Stimulated activated CD8-positive, alpha-beta memory T cell treated with anti-CD3 and anti-CD28 coated beads, Interleukin-7, amount 100 ng/mL, for 4 hours (primary cell): ENCODE measurements at places on chromosomes 2 and 18.

DNA sequence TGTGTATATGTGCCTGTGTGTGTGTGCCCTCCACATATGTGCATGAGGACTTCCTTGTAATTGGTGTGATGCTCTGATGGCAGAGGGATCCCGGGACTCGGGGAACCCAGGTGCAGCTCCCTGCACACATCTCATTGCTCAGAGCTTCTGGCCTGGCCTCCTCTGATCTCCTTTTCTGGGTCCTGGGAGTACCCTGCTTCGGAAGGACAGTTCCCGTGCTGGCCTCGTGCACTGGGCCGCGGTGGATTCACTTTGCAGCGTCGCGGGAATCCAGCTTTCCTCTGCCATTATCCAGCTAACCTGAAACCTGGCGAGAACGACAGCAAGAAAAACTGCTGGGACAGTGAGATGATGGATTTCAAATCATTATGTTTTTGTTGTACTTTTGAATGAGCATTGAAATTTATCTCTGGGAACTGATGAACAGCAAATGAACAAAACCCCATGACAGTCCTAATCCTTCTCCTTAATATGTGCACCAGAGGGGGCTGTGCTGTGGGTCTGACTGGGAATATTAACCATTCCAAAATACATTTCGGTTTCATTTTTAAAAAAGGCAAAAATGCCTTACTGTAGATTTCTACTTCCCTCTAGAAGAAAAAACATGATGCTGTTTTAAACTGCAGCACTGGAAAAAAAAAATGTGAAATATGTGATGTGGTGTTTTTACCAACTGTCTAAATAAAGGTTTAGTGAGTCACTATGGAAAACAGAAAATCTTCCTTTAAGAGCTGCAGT, 78.2 kb downstream of the PTGR3 start:
- DNase-seq, result no peak

GRCh38 chr2:165369131-165369897, 100.2 kb upstream of the CSRNP3 start:
- no peak for DNase-seq

DNA sequence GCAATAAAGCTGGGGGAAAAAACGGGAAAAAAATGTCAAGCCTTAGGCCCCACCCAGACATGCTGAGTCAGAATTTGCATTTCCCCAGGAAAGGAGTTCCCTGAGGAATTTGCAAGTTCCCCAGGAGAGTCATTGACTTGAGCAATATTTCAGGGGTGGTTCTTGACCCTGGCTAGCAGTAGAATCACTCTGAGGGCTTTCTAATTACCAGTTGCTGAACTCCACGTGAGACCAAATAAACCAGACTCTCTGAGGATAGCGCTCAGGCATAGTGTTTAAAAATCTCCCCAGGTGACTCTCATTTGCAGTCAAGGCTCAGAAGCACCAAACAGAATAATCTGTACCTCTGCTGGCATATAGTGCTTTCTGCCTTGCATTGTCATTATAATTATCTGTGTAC, 48.7 kb downstream of the C1QL2 start:
- no peak for DNase-seq

- DNase-seq, result no peak
These were observed 271.8 kb upstream of the HS6ST1 start for GRCh38 chr2:128590309-128591021.

DNA sequence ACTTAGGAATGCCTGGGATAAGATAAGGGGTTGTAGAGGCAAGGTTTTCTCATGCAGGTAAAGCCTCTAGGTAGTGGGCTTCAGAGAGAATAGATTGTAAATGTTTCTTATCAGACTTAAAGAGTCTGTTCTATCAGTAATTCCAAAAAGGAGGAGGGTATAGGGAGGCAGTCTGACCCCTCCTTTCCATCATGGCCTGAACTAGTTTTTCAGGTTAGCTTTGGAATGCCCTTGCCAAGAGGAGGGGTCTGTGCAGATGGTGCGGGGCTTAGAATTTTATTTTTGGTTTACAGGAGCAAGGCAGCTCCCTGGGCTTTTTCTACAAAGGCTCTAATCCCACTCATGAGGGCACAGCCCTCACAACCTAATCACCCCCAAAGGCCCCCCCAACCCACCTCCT, 135.0 kb downstream of the B3GNT2 start:
- no peak for DNase-seq

DNA sequence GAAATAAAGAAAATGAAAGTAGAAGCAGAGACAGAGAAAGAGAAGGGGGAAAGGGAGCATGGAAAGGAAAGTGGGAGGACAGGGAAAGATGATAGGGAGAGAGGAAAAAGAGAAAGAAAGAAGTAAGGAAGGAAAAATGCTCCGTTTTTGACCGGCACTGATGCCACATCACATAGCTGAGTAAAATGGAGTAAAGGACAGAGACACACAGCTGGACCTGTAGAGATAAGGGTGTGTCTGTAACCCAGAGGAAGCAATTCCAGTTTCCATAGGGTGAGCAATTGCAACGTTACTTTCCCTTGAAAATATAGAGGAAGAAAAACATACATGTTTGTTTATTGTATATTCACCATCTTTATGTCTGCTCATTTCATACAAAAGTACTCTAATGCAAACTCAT, 1866.9 kb upstream of the PIK3C3 start:
- no peak for DNase-seq

- no peak for DNase-seq
These were observed 44.5 kb upstream of the MAP4K3 start for GRCh38 chr2:39481611-39482010.

GRCh38 chr2:71066856-71067255, 1.6 kb upstream of the NAGK start:
- no peak for DNase-seq

DNA sequence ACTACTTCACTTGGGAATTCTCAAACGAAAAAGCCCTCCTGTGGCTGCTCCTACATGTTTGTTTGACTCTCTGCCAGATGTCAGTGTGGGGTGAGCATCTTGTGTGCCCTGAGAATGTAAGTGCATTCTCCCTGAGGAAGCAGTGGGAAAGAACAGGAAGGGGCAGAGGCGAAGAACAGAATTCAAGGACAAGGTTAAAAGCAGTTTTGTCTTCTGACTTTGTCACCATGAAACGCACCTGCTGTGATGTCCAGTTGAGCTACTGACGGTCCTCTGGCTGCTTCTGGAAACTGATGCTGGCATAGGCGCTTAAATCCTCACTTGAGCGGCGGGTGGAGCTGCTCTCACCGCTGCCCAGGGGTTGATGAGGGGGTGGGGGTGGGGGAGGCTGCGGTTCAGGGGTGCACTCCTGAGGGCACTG, 4.9 kb downstream of the IRS1 start:
- no peak for DNase-seq

- DNase-seq, result no peak
These were observed 401.6 kb upstream of the NRP2 start for GRCh38 chr2:205280596-205281236.

- DNase-seq, result no peak
These were observed 70.6 kb downstream of the DAW1 start for GRCh38 chr2:227942021-227942420.

DNA sequence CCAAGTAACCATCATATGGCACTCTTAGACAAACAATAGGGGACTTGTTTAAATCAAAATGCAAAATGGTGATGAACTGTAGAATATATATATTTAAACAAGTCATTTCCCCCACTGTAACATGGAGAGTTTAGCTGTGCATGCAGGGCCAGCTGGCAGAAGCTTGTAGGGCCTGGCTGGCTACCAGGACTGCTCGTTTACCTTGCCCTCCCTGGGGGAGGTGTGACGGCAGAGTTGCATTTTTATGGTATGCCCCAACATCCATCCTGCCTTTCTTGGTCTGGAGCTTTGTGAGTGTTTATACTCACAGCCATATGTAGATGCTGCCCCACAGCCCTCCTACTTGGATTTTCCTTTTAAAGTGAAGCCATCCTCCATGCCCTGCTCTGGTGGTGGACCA, 101.7 kb upstream of the ZFP36L2 start:
- no peak for DNase-seq
